ENCODE measurements at places on chromosomes 5 and 9. TPM values are rescaled to one million over a fixed set of nuclear protein-coding genes. Genes with fewer than 3 reads are reported as not detected.

DNA sequence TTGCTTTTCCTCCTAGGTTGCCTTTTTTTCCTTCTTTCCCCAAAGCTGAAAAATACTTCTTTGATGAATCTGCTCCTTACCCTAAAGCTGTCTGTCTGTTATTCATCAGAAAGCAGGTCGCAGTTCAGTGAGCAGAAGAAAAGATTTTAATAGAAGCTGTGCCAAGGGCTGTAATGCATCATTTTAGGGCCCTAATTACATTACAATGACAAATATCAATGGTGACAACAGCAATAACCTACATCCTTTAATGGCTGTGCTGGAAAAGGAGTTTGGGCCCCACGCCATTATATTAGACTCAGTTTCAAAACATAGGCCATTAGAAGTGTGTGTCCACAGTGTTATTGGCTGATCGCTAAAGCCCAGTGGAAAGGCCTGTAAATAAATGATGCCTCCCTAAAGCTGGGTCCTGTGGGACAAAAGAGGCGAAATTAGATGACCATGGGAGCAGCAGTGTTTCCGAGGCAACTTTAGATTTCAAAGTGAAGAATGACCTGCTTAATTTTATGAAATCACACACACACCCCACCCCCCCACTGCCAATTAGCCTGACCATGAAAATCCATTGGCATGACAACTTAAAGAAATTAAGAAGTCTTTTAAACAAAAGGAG is 38.4 kb downstream of the TLE4 start:
- no peak for DNase-seq

DNA sequence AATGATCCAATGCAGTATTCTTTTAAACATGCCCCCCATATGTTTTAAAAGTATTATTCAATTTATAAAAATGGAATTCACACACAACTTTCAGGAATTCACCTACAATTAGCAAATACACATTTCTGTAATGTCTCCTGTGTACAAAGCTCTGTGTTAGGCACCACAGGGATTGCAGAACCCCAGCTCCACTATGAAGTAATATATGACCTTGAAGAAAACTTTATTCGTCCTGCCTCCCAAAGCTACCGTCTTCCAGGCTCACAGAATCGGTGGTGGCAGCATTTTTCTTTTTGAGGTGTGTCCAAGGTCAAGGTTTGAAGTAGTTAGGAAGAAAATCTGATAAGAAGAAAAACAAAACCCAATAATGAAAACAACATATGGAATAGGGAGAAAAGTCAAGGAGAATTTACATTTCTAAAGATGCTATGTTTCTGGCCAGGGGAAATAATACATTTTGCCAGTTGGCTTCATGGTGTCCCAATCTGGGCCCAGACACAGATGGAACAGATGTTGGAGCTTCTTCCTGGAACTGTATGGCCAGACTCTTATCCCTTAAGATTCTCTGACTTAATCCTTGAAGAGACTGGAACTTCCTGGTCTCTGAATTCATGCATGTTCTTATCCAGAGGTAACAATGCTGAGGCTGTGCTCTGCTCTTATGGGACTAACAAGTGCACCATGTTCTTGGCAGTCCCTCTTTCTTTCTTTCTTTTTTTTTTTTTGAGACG is 22.0 kb upstream of the LVRN start:
- DNase-seq: no peak

Gene CCDC152
- total RNA-seq: 6.9 TPM

DNA sequence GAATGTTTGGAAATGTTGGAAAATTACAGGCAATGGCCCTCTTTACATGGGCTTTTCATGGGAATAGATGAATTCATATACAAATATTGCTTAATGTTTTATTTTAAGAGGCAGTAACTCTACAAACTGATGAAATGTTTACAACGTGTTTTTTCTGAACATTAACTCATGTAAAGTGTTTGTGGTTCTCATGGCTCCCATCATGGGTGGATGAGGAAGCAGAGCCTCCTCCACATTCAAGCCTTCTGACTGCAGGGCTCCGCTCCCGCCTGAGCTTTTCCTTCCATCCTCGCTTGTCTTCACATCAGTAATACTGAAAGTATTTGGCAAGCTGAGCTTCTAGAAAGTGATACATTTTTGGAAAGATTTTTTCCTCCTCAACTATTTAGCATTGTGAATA is 204.2 kb downstream of the ARHGAP26 start:
- DNase-seq: no peak

Gene ARHGEF39
- 21.1 TPM for total RNA-seq

- no peak for DNase-seq
Measured at GRCh38 chr9:27150746-27151406, 41.9 kb downstream of the TEK start.

Gene C1QTNF2
- total RNA-seq: not detected

DNA sequence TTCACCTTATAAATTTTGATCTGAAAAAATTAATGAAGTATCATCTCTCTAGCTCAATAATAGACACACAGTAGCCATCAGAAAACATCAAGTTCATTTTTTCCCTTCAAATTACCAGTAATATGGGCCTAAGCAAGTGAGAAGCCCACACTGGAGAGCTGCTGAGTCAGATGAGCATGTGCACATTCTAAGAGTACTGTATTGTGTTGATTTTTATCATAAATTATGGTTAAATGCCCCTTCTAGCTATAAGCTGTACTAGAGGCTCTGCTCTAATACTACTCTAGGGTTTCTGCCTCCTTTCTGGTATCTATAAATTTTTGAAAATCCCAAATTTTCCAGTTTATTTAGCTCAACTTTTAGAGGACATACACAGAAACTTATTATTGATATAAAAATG is 42.1 kb upstream of the TYRP1 start:
- DNase-seq: no peak

- DNase-seq: no peak
Measured at GRCh38 chr5:33369485-33370465, 71.0 kb upstream of the TARS1 start.

GRCh38 chr5:6461793-6462650 is 13.4 kb downstream of the UBE2QL1 start:
- no peak for DNase-seq

DNA sequence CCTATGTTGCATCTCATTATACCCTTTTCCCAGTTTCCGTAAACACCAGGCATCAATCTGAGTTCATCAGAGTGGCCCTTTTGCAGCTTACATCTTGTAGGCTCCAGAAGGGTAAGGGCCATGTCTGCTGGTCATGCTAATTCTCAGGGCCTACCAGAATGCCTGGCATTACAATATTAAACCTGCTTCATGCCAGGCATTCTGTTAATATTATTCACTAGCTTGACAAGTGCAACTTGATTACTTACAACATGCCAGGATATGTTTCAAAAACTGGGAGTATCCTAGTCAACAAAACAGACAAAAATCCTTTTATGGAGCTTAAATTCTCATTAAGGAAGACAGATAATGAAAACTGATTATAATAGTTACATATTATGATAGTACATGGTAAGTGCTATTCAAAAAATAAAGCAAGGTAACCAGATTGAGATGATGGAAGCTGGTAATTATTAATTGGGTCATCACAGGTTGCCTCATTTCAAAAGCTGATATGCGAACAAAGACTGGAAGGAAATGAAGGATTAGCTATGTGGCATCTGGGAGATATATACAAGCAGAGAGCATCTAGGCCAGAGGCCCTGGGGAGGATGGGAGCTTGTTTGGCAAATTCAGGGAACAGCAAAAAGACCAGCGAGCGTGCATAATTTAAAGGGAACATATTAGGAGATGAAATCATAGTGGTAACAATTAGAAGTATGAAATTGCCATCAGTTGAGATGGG is 406.3 kb downstream of the DMRT2 start:
- no peak for DNase-seq

DNA sequence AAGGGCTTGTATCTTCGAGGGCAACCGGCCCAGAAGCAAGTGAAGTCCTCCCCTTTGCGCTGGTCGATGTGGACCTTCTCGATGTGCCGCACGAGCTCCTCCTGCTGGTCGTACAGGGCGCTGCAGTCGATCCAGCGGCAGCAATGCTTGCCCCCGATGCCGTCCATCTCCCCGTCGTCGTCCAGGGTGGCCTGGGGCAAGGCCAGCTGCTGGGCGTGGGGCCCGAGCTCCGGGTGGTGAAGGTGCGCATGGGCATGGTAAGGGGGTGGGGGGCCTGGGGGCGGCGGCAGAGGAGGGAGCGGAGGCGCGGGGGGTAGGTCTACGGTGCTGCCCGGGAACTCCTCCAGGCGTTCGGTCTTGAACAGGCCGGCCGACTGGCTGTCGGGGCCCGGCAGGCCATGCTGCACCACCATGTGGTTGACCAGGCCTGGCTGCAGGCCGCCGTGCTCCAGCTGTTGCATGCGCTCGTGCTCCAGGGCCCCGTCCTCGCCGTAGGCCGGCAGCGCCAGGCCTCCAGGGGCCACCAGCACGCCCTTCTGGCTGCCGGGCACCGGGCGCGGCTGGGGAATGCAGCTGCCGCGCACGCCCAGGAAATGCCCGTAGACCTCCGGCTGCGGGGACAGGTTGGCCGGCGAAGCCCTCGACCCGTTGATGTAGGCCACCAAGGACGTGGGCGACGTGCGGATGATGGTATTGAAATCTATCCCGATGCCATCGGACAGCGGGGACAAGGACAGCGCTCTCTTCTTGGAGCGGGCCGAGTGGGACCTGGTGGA is 181.8 kb downstream of the GLIS3 start:
- peak; percentile 65 for DNase-seq

DNA sequence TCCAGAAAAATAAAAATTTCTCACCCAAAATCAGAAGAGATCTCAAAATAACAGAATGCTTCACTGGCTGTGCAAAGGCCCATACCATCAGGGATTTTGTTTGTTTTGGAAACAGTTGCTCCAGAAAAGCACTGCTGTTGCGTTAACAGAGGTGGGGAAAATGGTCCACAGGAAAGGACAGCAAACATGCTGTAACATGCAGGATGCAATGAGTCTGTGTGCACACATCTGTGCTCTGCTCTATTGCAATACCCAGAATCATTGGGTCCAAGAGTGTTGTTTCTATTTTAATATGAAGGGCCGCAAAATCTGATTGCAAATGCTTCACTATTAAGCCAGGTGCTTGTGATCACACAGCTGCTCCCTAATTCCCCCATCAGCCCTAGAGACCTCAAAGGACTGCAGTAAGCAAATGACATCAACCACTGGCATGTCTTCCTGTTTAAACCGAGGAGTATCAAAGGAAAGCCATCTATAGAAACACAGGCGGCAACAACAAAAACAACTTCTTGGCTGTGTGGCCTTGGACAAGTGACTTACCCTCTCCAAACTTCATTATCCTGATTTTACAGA is 141.0 kb downstream of the DCP2 start:
- DNase-seq: no peak

- DNase-seq: no peak
Measured at GRCh38 chr5:37121465-37121864, 127.7 kb downstream of the CPLANE1 start.

DNA sequence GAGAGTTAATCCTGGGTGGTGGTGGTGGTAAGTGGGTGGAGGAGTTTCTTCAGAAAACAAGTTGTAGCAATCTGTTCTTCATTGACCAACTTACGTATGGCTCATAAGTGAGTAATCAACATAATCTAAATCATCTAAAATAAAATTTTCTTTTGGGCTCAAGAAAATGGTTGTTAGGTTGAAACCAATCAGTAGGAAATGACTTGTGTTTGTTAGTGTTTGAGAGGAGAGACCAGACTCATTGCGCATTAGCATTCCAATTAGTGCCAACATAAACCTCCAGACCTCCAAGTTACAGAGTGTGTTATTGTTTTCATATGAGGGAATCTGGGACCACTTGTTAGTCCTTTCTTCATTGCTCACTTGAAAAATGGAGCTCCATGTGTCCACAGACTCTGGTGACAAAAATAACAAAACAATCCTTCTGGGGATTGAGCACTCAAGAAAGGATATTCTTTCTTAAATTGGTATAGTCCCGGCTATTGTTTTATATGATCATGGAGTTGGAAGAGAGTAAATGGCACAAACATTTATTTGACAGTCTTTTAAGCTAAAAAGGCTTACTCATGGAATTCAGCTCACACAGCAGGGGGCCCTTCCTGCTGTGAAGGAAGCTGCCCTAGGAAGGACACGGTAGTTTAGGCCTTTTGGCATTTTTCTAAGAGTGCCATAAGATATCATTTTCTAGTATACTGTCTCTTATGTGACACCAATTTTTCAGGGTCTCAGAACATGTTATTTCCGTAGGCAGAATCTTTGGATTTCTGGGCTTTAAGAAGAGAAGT is 441.1 kb downstream of the EBF1 start:
- no peak for DNase-seq

Gene SLC45A2
- 0.21 TPM for total RNA-seq

- no peak for DNase-seq
Measured at GRCh38 chr9:23342291-23342690, 483.7 kb downstream of the ELAVL2 start.

Gene MCCC2
- 59.0 TPM for total RNA-seq

GRCh38 chr9:114805670-114806525 is at the start of gene TNFSF15:
TSS of gene TNFSF15 (minus strand) at chr9:114806039. CDS start at chr9:114806012, 27 bp downstream.
- peak; percentile 60 for DNase-seq

- DNase-seq: no peak
Measured at GRCh38 chr9:34001298-34001697, 47.4 kb downstream of the UBAP2 start.

Gene RASGEF1C
- not detected for total RNA-seq

Gene OR1J4
- total RNA-seq: not detected

- no peak for DNase-seq
Measured at GRCh38 chr5:103489307-103489706, 73.3 kb downstream of the NUDT12 start.

Gene TXNDC8
- total RNA-seq: not detected

DNA sequence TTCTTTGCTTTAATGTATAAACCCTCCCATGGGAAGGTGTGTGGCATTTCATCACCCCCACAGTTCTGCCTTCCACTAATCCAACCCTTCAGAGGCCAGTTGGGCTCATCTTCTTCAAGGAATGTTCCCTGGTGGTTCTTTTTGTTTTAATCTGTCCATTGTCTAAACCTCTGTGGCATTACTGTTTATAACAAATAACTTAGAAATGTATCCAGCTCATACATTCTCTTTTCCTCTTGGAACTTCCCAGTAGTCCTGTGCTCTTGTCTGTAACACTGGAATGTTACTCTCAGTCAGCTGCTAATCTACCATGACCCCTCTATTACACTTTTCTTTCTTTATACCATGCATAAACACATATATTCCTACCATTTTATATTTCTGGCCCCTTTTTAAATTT is 213.5 kb upstream of the TARS1 start:
- DNase-seq: no peak

DNA sequence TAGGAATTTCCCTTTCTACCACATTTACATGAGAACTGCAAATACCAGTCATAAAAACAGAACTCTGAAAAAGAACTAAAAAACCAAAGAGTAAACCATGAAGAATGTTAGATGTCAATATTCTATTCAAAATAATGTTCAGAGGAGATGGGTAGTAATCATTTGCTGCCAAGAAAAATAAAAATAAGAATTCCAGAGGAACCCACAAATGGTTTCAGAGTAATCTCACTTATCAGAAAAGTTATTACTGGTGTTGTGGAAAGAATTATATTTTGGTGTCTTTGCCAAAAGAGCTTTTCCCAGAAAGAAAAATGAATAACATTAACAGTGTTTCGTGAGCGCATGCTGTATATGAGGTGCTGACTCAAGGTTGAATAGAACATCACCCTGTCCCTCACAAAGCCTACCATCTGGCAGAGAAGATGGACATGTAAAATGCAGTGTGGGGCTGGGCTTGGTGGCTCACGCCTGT is 35.6 kb downstream of the GPR21 start:
- no peak for DNase-seq

Gene DAP
- total RNA-seq: 44.5 TPM
